ENCODE measurements at places on chromosomes 13 and 19. TPM values are rescaled to one million over a fixed set of nuclear protein-coding genes. Genes with fewer than 3 reads are reported as not detected.

DNA sequence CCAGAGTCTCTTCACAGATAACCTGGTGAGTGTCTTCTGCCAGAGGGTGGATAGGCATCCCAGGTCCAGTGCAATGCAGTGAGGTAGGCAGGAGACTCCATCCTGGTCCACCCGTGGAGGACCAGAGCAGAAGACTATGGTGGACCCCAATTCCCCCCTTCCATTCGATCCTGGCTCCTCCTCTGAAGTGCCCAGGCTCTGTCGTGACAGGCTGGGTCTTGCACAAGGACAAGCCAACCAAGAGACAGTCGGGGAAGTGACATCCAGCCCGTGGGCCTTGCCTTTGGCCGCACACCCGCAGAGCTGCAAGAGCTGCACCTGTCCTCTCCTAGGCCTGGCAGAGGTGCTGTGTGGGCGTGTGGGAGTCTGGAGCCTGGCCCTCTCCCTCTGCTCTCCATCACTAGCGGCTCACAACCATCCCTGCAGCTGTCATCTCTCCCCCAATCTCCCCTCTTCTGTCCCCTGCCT, 3.1 kb downstream of the ZNF784 start:
- no peak for DNase-seq

Gene CALR3
- not detected for total RNA-seq

Gene KCNK6
- total RNA-seq = 11.9 TPM

Gene NLRP5
- not detected for total RNA-seq

DNA sequence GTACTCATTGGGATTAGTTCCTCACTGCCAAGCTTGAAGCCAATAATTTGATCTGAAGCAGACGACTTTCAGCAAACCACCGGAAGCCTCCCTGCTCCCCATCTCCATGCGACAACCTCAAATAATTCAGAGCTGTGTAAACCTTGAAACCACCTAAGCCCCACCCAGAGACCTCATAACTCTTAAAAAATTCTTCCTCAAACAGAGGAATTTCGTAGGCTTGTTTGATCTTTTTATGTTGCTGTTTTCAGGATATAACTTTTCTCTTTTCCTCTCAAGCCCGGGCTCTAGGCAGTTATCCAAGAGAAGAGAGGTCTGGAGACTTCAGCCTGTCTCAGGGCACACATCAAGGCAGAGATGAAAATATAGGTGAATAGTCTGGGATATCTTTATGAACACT, 311.6 kb downstream of the KCNRG start:
- DNase-seq = no peak

GRCh38 chr13:92177966-92178365, 779.5 kb downstream of the GPC5 start:
- DNase-seq = no peak

GRCh38 chr13:48505012-48505411, 27.9 kb downstream of the RCBTB2 start:
- DNase-seq = no peak

- DNase-seq = no peak
Measured at GRCh38 chr19:37964109-37964508, 57.1 kb downstream of the SIPA1L3 start.

DNA sequence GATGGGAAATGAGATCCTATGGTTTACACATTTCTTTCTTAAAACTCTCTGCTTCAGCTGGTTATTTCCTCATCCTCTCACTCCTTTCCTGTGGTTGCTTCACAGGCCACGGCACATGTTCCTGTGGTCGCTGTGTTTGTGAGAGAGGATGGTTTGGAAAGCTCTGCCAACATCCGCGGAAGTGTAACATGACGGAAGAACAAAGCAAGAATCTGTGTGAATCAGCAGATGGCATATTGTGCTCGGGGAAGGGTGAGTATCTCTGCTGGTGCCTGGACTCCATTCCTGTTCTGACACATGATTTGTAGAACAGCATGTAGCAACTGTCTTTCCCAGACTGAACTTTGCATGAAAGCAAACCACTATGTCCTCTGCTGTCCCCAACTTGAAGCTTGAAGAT, 254.2 kb downstream of the ITGBL1 start:
- DNase-seq = no peak

- DNase-seq = no peak
Measured at GRCh38 chr13:22848539-22849052, 332.2 kb upstream of the SGCG start.

DNA sequence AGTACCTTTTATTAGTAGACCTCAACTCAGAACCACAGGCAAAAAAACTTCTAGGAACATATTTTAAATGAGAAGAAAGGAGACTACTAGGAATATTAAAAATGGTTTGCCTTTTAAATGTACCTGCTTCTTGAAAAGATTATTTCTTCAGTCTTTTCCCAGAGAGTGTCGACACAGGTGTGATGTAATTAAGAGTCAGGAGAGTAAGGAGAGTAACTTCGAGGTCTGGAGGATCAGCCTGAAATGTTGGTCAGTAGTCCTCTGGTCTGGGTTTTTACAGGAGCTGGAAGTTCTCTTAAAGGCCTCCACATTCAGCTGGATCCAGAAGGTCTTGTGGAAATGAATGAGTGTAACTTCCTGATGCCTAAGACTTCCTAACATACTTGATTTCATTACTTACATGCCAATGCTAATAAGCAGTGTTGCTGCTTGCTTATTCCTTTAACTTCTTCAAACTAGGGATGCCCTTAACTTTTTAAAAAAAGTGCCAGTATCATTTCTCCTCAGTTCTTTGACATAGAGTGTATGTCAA, at the start of gene KCTD4:
Gene KCTD4 (minus strand): TSS at position 345 of the 532 bp plus-strand sequence. CDS start 6,478 bp downstream, outside the sequence.
- DNase-seq = no peak

- no peak for DNase-seq
Measured at GRCh38 chr19:48975947-48976847, 11.1 kb downstream of the FTL start.

Gene VSTM2B
- not detected for total RNA-seq

Gene PSG6
- not detected for total RNA-seq
